ENCODE measurements at places on chromosomes 5 and 9.

DNA sequence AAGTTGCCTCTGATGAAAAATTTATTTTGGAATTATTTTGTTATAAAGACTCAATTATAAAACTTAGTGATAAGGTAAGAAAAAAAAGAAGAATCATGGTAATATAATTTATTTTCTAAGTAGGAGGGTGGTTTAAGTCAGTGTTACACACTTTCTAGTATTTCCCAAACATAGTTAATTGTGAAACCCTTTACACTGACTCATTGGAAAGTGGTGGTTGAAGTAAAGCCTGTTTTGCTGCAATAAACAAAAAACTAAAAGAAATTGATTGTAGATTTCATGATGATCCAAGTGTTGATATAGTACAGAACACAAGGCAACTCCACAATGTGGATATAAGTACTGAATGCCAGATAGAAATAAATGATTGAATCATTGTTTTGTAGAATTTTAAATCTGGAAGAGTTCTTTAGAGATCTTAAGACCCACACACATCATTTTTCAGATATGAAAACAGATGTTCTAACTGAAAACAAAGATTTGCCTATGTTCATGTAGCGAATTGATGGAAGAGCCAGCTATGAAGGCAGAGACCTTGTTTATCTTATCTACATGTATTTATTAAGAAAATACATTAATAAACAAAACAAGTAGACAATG, 539.8 kb downstream of the PRELID2 start:
- peak; percentile 80 for DNase-seq

GRCh38 chr5:40453689-40454088, 226.0 kb upstream of the PTGER4 start:
- DNase-seq: no peak

GRCh38 chr9:98854266-98854665, 46.8 kb downstream of the GALNT12 start:
- no peak for DNase-seq

- DNase-seq: no peak
Measured at GRCh38 chr9:96616817-96617438, 2.7 kb downstream of the CDC14B start.

GRCh38 chr5:83387041-83387440, 84.5 kb upstream of the VCAN start:
- DNase-seq: no peak

DNA sequence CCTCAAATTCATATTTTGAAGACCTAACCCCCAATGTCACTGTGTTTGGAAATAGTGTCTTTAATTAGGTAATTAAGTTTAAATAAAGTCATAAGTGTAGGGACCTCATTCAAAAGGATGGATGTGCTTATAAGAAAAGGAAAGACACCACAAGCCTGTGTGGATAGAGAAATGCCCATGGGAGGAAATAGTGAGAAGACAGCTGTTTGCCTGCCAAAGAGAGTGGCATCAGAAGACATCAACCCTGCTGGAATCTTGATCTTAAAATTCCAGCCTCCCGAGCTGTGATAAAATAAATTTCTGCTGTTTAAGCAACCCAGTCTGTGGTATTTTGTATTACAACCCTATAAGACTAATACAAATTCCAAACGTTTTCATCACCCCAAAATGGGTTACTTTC, 1867.9 kb upstream of the NUDT12 start:
- no peak for DNase-seq

GRCh38 chr9:136310273-136311030, 6.6 kb upstream of the CCDC187 start:
- no peak for DNase-seq

DNA sequence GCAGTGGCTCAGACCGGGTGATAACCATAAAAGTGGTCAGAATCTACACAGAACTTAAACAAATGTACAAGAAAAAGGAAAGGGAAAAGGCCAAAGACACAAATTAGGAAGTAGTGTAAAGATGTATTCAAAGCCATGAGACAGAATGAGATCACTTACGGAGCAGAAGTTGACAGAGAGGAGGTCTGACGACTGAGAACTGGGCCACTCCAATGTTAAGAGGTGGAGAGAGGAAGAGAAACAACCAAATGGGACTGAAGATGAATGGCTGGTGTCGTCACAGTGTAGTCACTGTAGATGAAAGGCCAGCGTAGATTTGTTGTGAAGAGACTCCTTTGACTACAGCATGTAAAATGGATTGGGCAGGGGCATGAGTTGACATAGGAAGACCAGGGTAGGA, 114.4 kb downstream of the DROSHA start:
- DNase-seq: no peak

DNA sequence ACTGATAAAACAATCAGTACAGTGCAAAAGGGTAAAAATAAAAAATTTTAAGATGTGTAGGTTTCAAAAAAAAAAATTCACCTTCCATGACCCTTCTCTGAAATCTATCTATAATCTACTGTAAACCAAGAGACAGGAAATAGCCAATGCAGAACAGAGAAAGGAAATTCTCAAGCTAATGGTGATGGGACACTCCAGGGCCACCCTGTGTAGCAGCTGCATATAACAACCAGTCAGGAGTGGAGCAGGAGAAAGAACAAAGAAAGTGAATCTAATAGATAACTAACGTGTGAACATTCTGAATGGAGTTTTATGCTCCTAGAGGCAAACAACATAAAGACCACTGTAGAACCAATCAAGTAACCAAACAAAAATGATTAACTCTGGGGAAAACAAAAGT, 16.6 kb downstream of the SPTLC1 start:
- peak; percentile 21 for DNase-seq

DNA sequence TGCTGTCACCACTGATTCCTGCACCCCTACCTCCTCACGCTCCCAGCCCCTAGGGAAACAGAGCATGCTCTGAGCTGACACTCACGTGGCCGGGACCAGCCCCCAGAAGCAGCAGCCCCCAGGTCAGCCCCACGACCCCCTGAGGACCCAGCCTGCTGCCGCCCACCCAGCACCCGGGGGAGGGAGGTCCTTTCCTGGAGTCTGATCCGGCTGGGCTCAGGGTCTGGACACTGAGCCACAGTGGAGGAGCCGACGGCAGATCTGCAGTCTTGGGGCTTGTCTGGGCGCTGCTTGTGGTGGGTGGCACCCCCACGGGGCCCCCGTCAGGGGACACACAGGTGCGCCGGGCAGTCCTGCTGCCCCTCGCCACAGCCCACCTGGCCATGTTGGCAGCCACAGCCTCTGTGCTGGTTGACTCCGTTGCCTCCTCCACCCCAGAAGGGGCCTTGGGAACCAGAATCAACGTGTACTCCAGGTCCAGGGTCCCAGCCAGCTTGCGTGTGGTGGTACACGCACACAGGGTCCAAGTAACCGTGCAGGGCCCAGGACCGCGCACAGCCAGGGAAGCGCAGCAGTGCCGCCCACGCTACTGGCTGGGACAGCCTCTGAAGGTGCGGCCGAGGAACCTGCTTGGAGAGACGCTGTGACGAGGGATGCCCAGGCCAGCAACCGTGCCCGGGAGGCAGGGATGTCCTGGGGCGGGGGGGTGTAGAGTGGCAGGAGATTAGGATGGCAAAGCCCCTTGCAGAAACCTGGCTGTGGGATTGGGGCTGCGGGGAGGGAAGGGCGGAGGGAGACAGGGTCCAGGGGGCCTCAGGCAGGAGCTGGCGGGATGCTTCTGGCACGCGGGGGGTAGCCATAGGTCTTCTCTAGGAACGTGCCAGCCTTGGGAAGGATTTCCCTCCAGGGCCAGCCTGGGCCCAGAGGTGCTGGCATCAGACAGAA, 3.5 kb downstream of the DNLZ start:
- no peak for DNase-seq

- no peak for DNase-seq
Measured at GRCh38 chr5:31054453-31054852, 139.0 kb upstream of the CDH6 start.

DNA sequence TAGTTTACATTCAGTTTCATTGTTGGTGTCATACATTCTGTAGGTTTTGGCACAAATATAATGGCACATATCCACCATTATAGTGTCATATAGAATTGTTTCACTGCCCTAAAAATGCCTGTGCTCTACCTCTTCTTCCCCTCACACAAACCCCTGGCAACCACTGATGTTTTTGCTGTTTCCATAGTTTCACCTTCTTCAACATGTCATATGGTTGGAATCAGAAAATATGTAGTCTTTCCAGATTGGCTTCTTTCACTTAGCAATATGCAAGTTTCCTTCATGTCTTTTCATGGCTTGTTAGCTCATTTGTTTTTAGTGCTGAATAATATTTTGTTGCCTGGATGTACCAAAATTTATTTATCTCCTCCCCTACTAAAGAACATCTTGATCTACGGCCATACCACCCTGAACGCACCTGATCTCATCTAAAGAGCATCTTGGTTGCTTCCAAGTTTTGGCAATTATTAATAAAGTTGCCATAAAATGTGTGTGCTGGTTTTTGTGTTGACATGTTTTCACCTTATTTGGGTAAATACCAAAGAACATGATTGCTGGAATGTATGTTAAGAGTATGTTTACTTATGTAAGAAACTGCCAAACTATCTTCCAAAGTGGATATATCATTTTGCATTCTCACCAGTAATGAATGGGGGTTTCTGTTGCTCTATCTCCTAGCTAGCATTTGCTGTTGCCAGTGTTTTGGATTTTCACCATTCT, 17.0 kb upstream of the CDK20 start:
- DNase-seq: no peak

- no peak for DNase-seq
Measured at GRCh38 chr5:172715421-172715780, 55.6 kb downstream of the DUSP1 start.

GRCh38 chr5:82673057-82673809, 395.1 kb upstream of the RPS23 start:
- no peak for DNase-seq

DNA sequence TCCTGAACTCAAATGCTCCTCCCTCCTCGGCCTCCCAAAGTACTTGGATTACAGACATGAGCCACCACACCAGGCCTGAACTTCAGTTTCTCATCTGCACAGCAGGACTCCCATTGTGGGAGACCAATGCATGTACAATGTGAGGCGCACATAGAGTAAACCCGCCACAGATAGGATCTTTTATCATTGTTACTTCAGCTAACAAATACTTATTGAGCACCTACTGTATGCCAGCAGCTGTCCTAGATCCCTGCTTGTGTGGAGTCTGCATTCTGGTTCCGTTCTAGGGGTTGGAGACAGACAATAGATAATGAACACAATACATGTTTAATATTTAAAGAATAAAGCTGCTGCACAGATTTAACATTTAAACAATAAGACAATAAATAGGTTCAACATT, 6.3 kb upstream of the SLC25A51 start:
- no peak for DNase-seq

DNA sequence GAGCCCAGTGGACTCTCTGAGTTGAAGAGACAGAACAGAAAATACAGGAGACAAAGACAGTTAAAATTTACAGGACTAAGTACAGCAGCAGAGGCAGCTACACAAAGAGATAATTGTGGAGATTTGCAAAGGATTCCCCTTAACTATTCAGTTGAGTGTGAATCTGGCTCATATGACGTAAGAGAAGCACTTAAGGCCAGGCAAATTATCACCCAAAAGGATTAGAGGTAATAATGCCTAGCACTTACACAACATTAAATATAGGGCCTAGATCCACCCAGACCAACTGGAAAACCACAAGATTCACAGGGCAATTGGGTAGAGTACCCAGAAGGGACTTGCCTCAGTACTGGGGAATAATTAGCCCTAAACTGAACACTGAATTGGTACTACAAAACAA, 41.3 kb downstream of the ADAMTS6 start:
- DNase-seq: no peak

DNA sequence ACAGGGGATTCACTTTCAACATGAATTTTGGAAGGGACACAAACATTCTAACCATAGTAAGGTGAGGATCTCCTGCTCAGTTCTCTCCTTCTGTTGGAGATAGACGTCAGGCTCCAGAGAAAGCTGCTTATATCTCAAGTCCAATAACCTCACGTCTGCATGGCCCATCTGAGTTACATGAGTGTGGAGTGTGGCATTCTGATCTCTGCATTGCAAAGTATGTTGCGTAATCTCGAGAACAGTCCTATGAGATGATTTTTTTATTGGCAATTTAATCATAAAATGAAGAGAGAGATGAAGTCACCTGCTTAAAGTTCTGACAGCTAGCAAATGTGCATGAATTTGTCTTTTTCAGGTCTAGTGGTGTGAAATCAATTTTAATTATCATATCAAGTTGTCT, 118.8 kb downstream of the SLC12A2 start:
- no peak for DNase-seq

DNA sequence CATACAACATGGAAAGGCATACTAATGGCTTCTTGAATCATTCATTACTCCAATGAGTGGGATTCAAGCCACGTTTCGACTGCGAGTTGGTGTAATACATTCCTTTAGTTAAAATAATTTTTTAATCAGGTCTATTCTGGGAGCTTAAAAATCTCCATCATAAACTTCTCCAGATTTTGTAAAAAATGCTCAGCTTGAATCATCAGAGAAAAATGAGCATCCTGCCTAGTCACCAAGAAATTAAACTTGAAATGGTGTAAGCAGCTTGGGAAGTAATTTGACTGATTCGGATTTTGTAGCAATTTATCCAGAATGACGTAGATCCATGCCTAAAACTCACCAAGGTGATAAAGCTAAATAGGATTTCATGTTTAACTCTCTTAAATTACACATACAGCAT, 165.7 kb downstream of the SLCO4C1 start:
- DNase-seq: no peak

DNA sequence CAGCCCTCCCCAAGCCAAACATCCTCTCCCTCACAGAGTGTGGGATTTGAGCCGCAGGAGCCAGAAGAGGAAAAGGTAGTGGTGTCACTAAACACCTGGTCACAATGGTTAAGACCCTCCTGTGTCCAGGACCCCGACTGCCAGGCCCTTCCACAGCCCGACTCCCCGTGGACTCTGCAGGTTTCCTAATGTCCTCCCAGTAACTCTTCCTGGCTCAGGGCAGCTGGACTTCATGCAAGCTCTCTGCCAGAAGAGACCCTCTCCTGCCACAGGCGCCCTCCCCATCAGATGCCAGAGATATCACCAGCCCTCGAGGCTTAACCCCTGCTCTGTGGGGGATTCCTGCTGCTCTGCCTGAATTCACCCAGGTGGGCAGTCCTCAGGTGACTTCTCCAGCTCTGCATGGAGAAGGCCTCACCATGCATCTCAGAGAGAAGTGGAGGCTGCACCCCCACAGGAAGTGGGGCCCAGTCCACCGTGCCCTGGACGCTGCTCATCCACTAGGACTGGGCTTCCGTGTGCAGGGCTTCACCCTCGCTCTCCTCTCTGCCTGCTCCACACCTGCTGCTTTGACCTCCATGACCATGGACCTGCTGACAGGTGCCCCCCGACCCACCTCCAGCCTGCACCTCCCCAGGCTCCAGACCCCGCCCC, 111.2 kb downstream of the ADAMTS2 start:
- no peak for DNase-seq

- peak; percentile 38 for DNase-seq
Measured at GRCh38 chr5:90473396-90474234, 956 bp downstream of the MBLAC2 start.

- DNase-seq: peak; percentile 74
Measured at GRCh38 chr9:4987961-4988421, 2.9 kb downstream of the JAK2 start.

GRCh38 chr9:136721339-136722092, 9.1 kb downstream of the DIPK1B start:
- no peak for DNase-seq

DNA sequence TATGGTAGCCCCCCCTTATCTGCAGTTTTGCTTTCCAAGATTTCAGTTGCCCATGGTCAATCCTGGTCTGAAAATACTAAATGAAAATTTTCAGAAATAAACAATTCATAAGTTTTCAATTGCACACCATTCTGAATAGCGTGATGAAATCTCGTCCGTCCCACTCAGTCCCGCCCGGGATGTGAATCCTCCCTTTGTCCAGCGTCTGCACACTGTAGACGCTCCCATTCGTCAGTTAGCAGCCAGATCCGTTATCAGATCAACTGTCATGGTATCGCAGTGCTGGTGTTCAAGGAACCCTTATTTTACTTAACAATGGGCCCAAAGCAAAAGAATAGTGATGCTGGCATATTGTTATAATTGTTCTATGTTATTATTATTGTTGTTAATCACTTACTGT, 98.6 kb downstream of the TMEM215 start:
- no peak for DNase-seq

Measured in lung (tissue), 17 donors.